ENCODE measurements at places on chromosomes 6 and 20. TPM values are rescaled to one million over a fixed set of nuclear protein-coding genes. Genes with fewer than 3 reads are reported as not detected.

Gene VIP
- total RNA-seq: not detected

Gene TULP1
- total RNA-seq: not detected

Gene OOEP
- total RNA-seq: not detected

Gene TMEM244
- total RNA-seq: not detected

Gene KIFC1
- total RNA-seq: 49.0 TPM

Gene MATN4
- total RNA-seq: 0.19 TPM

Gene DNMT3B
- 5.1 TPM for total RNA-seq

Gene ENPP5
- total RNA-seq: not detected

Gene SLC17A9
- not detected for total RNA-seq

Gene HSD17B8
- total RNA-seq: 14.5 TPM

All from A549 treated with ZK216348 at 1 μM for 4 hours (cell line).